ENCODE measurements at places on chromosomes 1 and 21.

DNA sequence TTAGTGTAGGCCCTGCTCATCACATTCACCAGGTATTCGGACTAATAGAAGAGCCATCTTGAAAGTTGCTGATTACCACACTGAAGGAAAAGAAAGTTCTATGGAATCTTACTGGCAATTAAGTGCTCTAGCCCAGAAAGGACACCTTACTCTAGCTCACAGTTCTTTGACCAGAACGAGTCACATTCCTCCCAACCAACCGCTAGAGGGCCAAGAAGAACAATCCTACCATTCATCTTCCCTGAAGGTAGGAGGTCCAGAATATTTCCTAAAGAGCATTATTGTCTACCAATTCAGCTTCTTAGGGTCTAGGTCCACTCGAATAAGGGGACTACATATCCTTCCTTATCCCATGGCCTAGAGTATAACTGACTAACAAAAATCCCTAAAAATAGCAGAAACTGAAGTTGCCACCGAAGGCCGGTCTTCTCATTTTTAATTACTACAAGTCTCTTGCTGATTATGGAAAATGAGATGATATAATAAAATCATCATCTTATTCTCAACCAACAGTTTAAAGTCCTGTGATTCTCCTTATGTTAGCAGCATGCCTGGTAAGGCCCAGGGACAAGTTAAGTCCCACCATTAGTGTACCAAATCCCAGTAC, 2.7 kb upstream of the FMO1 start:
- no peak overlapping the region for H3K27ac ChIP-seq
- H3K27me3 ChIP-seq = no peaks in the 10 kb centered on the region
- ATAC-seq = peak; percentile 56
- H3K4me3 ChIP-seq = no peak overlapping the region

DNA sequence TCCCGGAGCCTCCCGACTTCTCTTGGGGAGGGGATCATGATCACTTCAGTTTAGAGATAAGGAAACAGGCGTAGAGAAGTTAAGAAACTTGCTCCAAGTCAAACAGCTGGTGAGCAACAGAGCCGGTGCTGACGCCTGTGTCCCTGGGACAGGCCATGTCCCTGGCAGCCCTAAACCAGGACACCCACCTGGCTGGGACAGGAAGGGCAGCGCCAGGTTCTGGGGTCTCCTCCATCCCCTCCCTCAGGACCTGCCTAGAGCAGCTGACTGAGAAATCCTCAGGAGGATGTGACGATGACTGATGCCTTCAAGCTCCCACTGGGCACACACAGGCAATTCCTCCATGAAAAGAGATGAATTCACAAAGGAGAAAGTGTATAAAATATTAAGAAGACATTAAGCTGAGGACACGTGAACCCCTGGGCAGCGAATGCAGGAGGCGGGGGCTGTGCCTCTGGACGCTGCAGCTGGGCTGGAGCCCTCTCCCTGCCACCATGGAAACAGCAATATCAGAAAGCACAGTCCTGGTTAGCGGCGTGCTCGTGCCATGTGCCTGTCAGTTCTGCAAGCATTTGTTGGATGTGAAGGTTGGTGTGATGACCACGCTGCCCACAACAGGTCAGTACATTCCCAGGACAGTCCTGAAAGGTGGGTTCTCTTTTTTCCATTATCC, 40.1 kb upstream of the C1orf174 start:
- no peaks in the 10 kb centered on the region for H3K36me3 ChIP-seq
- H3K27ac ChIP-seq = no peak overlapping the region
- H3K4me1 ChIP-seq = no peaks in the 10 kb centered on the region
- H3K27me3 ChIP-seq = peaks cover 31% of the 10 kb centered on the region
- ATAC-seq = no peak

GRCh38 chr1:26788836-26789611, 1.3 kb downstream of the PIGV start:
- ATAC-seq = peak; percentile 53
- peak overlapping the region; percentile 98 for H3K4me3 ChIP-seq
- H3K4me1 ChIP-seq = peaks cover 53% of the 10 kb centered on the region

DNA sequence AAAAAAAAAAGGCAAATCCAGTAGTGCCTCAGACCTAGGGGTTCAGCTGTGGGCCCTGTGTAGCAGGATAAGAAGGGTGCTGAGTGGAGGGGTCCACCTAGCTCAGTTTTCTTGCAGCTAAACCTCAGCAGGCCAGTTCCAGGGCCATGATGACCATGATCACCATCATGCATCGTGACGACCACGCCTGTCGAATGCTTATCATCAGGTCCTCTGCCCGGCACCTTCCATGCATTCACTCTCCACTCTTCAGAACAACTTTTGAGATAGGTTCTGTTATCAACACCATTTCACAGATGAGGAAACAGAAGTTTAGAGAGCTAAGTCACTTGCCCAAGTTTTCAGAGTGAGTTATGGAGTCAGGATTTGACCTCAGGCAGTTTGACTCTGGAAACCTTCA, 54.9 kb downstream of the ACBD3 start:
- no peaks in the 10 kb centered on the region for H3K27me3 ChIP-seq
- no peaks in the 10 kb centered on the region for H3K36me3 ChIP-seq
- peaks cover 55% of the 10 kb centered on the region for H3K4me1 ChIP-seq
- ATAC-seq = no peak

DNA sequence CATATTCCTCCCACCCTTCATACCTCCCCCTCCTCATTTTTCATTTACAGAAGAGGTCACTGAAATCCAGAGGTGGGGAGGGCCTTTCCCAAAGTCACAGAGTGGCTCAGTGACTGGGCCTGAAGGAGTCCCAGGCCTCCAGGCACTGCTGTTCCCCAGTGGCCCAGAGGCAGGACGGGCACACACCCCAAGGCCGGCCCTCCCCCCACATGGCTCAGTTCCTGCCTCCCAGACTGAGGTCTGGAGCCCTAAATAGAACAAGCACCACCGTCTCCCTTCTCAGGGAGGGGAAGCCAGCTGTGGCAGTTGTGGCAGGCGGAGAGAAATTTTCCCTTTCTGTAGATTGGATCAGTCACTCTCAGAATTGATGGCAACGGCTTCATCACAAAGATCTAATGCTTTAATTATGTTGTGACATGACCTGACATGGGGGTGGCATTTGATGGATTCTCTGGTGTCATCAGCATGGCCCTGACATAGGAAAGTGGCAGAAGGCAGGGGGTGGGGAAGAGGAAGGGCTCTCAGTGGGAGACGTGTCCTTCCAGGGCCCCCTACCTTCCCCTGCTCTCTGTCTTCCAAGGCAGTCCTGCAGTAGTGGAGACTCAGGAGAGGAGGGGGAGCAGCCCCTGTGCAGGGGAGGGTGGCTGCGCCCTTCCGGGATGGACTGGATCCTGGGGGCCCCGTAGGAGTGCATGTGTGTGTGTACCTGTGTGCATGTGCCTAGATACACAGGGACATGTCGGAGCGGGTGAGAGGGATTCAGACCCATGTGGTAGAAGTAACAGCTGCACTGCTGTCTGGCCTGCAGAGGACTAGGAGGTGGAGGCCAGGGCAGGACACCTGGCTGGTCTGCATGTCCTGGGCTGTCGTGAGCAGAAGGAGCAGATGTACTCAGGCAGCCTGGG, 41.2 kb upstream of the FOXO6 start:
- no peak overlapping the region for H3K4me3 ChIP-seq
- H3K4me1 ChIP-seq = no peaks in the 10 kb centered on the region
- no peak overlapping the region for H3K27ac ChIP-seq
- peaks cover 43% of the 10 kb centered on the region for H3K27me3 ChIP-seq
- no peak for ATAC-seq
- H3K36me3 ChIP-seq = no peaks in the 10 kb centered on the region

DNA sequence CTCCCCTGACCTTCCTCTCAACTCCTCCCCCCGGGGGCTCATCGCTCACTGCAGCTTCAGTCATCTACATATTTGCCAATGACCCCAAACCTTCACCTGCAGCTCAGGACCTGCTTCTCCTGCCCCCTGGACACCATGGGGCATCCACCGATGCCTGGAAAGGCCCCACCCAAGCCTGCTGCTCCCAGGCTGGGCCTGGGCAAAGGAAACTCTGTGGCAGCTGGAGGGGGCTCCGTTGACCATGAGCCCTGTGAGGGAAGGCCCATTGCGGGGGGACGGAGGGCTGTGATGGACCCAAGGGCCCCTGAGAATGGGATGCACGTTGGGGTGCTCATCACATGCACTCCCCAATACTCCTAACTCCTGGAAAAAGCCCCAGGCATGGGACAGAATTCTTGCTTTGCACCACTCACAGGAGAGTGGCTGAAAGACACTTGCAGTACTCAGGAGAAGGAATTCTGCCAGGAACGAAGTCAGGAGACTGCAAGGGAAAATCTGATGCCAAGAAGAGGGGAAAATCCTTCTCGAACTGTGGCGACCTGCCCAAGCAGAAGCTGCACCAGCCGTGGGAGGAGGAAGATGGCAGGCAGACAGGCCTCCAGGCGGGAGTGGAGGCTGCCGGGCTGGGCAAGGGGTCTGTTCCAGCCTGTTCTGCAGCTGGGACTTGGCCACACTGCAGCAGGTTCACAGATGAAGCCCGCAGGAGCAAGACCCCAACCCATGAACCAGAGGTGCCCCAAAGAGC, 18.4 kb downstream of the MATN1 start:
- H3K4me3 ChIP-seq = no peak overlapping the region
- no peak for ATAC-seq
- peaks cover 8% of the 10 kb centered on the region for H3K4me1 ChIP-seq
- no peaks in the 10 kb centered on the region for H3K36me3 ChIP-seq
- no peak overlapping the region for H3K27ac ChIP-seq
- peaks cover 38% of the 10 kb centered on the region for H3K27me3 ChIP-seq

DNA sequence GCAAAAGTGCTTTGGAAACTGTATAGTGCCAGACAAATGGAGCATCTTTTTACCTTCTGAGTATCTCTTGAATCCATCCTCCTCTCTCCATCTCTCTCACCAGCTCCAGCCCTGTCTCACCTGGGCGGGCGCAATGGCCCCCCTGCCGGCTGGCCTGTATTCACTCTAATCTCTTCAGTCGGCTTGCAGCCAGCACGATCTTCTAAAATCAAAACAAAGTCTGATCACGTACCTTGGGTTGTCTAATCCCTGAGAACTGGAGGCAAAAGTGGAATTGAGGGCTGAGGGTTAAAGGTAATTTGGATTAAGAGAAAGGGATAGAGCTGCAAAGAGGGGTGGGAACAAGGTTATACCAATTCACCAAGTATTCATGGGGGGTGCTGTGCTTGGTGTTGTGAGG, 46.0 kb upstream of the LRRN2 start:
- ATAC-seq = no peak
- no peak overlapping the region for H3K4me3 ChIP-seq
- peaks cover 55% of the 10 kb centered on the region for H3K27me3 ChIP-seq
- H3K27ac ChIP-seq = no peak overlapping the region
- H3K36me3 ChIP-seq = no peaks in the 10 kb centered on the region

DNA sequence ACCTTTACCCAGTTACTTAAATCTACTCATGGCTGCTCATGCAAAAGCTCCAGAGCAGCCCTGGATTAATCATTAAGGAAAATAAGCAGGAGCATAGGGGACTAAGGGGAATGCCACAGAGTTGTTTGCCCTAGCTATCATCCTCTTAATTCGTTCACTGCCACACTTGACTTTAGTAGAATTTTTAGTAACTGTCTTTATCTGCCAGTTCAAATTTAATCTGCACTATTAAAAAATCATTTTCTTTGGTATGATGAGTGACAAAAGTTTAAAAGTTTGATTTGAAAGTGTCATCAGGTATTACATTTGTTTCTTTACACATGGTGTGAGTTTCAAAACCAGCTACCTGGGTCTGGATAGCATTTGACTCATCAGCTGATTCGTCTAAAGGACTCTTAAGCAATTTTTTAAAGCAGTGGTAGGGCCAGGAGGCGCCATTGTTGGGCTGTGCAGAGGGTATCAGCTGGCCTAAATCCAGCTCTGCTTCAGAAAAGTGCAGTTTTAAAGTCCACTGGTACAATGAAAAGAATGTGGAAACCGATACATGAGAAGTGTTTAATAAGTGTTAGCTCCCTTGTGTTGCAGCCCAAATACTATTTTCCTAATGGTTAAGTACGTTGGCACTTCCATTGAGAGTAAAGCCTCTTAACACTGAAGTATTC, 69.9 kb upstream of the DR1 start:
- no peak overlapping the region for H3K4me3 ChIP-seq
- H3K27me3 ChIP-seq = no peaks in the 10 kb centered on the region
- no peak for ATAC-seq
- H3K4me1 ChIP-seq = no peaks in the 10 kb centered on the region
- peaks cover 44% of the 10 kb centered on the region for H3K36me3 ChIP-seq

DNA sequence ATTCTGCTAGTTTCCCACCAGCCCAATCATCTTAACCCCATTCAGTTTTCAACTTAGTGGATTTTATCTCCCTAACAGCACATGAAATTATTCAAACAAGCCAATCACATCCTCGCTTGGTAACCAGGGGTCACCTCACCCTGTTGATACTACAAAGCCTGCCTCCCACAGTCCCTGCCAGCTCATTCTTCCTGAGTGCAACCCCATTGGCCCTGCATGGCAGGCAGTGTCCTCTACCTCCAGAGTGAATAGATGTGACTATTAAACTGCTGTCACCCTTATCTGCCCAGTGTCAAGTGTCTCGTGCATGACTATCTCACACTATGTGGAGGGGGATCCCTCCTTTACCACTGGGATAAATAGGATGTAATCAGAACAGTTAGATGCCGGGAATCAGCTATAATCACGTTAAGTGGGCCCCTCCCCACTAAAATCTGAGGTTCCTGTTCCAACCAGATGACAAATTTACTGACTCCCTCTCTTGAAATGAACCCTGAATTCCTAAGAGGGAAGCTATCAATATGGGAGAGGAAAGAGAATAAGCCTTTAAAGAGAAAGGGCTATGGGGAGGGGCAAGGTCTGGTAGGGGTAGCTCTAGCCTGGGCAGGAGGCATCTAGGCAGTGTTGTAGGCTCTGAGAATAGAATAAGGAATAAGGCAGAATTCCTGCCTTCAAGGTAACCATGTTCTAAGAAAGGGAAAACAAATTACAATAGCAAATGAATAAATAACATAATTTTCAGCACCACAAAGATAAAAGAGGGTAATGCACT, 155.9 kb downstream of the SLC30A10 start:
- peaks cover 14% of the 10 kb centered on the region for H3K4me1 ChIP-seq
- no peak overlapping the region for H3K4me3 ChIP-seq
- ATAC-seq = no peak
- H3K36me3 ChIP-seq = no peaks in the 10 kb centered on the region

DNA sequence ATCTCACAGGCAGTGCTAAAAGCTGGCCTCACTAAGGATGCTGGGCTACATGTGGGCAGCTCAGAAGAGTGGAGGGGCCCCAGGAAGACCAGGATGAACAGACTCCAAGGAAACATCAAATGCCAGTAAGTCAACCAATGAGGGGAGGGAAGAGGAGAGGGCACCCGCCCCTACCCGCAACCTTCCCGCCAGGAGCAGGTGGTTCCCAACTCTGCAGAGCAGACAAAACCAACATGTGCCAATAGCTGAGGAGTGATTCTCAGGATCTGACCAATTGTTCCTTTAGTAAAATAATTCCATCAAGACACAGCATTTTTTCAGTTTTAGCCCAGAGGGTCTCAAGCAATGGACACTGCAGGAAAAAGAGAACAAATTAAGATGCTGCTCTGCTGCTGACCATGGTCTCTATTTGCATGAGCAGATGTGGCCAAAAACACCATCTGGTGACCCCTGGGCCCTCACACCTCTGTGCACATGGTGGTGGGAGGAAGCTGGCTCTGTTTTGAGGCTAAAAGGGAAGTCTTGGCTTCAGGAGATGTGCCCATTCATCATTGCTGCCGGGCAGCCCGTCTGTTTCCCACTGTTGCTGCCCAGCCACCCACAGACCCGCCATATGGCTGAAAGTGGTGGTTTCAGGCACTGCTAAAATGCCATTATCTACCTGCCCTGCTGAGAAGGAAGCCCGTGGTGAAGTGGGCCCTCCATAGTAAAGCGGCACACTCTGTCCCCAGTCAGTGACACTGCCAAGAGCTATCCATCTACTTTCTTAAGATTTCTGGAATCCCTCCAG, 231.8 kb downstream of the KCNH1 start:
- H3K4me3 ChIP-seq = no peak overlapping the region
- H3K4me1 ChIP-seq = peaks cover 6% of the 10 kb centered on the region
- ATAC-seq = no peak
- no peak overlapping the region for H3K27ac ChIP-seq
